Hematopoietic multipotent progenitor cell (in vitro differentiated cells): ENCODE measurements at places on chromosomes 2 and 18. TPM values are rescaled to one million over a fixed set of nuclear protein-coding genes. Genes with fewer than 3 reads are reported as not detected.

CTIF gene
- total RNA-seq = 8.6 TPM

GKN1 gene
- total RNA-seq = not detected

NABP1 gene
- 10.5 TPM for total RNA-seq

CBLN2 gene
- total RNA-seq = not detected

SULT1C4 gene
- total RNA-seq = 9.4 TPM

C2orf78 gene
- total RNA-seq = not detected

MROH2A gene
- not detected for total RNA-seq

CRYGD gene
- total RNA-seq = 5.7 TPM

CAMKMT gene
- total RNA-seq = 3.8 TPM

COL4A4 gene
- not detected for total RNA-seq

STAT4 gene
- 5.9 TPM for total RNA-seq

TMEM247 gene
- not detected for total RNA-seq

PLCD4 gene
- 0.27 TPM for total RNA-seq

SOX11 gene
- not detected for total RNA-seq

EPB41L5 gene
- total RNA-seq = 2.2 TPM

ALPI gene
- not detected for total RNA-seq

ESPNL gene
- total RNA-seq = 1.1 TPM

IL36A gene
- under 0.01 TPM for total RNA-seq

CFAP221 gene
- total RNA-seq = not detected

CLEC4F gene
- total RNA-seq = not detected

MSGN1 gene
- total RNA-seq = not detected

VAMP8 gene
- total RNA-seq = 96.1 TPM

MATN3 gene
- total RNA-seq = not detected

ASPRV1 gene
- 1.1 TPM for total RNA-seq

STRN gene
- total RNA-seq = 16.2 TPM

UGT1A8 gene
- under 0.01 TPM for total RNA-seq

SFT2D3 gene
- 10.8 TPM for total RNA-seq

SKOR2 gene
- total RNA-seq = not detected

MYO7B gene
- 1.9 TPM for total RNA-seq

SPP2 gene
- not detected for total RNA-seq

RGPD8 gene
- 9.4 TPM for total RNA-seq

BMP10 gene
- under 0.01 TPM for total RNA-seq

SLC66A2 gene
- 108 TPM for total RNA-seq
